ENCODE measurements at places on chromosomes 5 and 9.

DNA sequence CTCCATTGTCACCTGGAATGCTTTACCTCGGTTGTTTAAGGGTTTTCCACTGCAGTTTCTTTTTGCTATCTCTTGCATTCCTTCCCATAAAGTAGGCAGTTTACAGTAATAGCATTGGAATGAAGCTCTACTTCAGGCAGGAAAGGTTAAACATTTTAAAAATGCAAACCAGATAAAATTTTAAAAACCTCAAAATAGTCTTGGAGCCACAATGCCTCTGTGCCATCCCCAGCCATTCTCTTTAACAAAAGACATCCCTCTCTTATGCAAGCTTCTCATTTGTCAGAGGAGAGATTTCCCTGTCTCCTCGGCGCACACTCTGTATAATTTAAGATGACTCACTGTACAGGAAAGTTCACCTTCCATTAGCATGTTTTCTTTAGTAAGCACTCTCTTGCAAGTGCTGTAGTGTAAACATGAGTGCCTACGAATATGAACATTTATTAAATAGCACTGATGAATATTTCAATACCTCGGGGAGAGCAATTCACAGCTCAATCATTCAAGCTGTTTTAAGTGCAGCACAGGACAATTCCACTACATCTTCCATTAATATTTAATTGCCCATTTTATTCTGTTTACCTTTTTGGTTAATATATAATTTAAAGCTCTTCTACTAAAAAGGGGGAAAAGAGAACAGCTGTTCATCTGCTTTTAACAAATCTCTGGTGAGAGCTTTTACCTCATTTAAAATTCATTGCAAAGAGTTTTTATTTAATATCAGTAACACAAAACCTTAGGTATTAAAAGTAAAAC is 343.6 kb downstream of the SPATA31D1 start:
- peak; percentile 94 for DNase-seq

- DNase-seq: no peak
Observed at GRCh38 chr9:86812616-86813015, 134.7 kb downstream of the GAS1 start.

DNA sequence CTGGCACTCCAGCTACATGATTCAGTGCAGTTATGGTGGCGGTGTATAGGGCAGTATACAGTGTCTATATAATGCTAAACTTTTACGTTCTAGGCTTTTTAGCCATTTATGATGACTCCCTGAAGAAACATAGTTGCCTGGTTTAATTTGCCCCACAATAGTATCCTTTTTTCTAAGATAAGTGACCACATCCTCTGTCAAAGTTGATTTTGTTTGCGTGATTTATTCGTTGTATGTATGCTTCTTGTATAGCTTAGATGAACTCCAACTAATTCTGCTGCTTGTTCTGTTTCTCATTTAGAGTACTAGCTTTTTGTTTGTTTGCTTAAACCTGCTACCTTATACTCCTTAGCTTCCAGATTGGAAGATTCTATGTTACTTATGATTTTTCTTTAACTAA is 83.6 kb downstream of the ERMP1 start:
- DNase-seq: no peak

DNA sequence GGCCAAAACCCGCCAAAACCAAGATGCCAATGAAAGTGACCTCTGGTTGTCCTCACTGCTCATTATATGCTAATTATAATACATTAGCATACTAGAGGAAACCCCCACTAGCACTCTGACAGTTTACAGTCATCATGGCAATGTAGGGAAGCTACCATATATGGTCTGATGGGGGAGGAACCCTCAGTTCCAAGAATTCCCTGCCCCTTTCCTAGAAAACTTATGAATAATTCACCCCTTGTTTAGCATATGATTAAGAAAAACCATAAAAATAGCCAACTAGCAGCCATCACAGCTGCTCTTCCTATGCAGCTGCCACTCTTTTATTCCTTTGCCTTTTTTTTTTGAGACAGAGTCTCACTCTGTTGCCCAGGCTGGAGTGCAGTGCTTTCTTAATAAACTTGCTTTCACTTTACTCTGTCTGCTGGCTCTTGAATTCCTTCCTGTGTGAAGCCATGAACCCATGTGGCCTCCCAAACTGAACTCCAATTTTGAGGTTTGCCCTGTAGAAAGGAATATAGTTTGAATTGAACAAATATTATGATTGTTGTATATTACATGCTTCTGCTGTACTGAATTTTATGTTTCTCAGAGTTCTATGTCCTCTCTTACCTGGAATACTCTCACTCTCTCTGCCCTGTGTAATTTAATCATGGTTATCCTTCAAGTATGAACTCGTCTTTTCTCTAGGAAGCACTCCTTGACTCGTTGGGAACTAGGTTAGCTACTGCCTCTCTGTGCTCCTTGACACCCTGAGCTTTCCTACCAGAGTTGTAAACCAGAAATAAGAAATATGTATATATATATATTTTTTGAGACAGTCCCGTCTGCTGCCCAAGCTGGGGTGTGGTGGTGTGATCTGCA is 59.8 kb downstream of the KIAA1958 start:
- peak; percentile 29 for DNase-seq

- DNase-seq: no peak
Observed at GRCh38 chr9:69131682-69132081, 42.4 kb upstream of the TJP2 start.

DNA sequence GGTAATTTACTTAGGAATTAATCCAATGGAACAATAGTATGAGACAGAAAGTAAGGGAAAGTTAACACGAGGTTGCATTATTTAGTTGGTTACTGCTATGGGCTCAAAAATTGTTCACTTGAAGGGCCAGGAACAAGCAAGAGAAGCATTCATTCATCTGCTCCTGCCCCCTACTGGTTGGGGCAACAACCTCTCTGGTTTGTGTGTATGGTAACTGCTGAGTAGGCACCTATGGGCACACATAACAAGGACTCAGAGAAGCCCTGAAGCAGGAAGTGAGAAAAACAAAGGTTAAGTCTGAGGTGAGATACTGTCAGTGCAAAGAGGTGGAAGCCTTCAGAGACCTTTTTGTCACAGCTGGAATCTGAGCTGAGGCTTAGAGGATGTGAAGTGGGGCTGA is 34.4 kb upstream of the RANBP6 start:
- peak; percentile 50 for DNase-seq

DNA sequence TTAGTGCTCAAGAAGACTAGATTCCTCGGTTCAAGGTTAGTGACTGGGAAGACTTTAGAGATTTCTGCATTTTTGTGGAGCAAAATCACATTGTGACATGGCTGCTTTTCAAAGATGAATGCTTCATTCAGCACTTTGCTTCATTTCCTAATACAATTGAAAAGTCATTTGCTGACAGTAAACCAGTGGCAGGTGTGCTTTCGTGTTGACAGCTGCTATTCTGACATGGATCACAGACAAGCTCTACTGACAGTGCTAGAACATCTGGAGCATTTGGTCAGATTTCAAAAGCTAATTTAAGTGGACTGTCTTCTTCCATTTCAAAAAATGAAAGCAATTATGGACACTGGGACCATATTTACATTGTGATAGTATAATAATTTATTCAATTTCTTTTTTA is 1060.1 kb downstream of the PTPRD start:
- DNase-seq: peak; percentile 85

DNA sequence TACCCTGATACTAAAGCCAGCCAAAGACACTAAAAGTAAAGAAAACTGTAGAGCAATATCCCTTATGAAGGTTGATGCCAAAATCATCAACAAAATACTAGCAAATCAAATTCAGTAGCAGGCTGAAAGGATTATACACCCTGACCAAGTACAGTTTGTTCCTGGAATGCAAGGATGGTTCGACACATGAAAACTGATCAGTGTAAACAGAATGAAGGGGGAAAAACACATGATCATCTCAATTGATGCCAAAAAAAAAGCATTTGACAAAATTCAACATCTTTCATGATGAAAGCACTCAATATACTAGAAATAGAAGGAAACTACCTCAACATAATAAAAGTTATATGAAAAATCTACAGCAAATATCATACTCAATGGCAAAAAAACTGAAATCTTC is 43.5 kb upstream of the LRRC14B start:
- no peak for DNase-seq

- peak; percentile 39 for DNase-seq
Observed at GRCh38 chr5:11903121-11903613, 1.1 kb downstream of the CTNND2 start.

DNA sequence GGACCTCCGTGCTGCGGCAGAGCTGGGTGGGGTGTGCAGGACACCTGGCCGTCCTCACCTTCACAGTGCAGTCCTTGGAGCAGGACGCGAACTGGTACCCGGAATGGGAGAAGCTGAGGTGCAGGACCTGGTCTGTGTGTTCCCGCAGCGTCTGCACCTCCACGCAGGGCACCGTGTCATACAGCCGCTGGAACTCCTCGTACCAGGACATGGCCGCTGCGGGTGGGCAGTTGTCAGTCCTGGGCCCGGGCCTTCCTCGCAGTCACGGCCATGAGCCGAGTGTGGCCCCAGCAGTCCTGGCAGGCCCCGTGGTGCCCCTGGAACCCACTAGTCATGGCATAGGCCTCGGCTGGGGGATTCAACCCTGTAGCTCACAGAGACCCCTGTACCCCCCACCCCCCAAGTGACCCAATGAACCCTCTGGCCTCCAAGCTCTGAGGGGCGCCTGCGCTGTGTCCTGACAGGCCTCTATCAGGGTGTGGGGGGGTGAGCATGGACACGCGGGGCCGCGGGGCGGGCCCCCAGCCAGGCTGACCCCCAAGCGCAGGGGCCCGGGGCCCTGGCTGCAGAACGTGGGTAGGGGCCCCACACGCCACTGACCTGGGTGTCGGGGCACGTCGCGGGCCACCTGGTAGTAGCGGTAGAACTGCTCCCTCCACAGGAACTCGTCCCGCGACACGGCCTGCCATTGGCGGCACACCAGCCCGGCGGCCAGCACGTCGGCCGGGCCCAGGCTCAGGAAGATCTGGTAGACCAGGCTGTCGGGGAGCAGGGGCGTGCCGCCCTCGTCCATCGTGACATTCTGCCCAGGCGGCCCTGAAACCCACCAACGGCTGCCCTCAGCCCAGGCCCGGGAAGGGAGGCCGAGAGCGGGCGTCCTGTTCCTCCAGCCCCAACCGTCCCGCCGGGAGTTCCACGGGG is 987 bp downstream of the FBXW5 start:
- peak; percentile 62 for DNase-seq

DNA sequence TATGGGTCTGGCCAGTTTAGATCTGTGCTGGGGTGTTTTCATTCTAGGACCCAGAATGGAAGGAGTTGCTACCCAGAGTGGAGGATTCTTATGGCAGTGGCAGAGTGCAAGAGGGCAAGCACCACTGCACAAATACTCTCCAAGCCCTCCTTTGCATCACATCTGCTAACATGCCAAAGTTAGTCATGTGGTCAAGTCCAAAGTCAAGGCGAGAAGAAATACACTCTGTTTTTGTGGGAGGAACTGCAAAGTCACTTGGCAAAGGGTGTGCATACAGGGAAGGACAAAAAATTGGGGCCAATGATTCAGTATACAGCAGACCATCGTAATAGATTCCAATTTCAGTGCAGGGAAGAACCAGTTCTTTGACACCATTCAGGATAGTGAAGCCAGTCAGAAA is 43.9 kb upstream of the HMGCS1 start:
- DNase-seq: no peak

DNA sequence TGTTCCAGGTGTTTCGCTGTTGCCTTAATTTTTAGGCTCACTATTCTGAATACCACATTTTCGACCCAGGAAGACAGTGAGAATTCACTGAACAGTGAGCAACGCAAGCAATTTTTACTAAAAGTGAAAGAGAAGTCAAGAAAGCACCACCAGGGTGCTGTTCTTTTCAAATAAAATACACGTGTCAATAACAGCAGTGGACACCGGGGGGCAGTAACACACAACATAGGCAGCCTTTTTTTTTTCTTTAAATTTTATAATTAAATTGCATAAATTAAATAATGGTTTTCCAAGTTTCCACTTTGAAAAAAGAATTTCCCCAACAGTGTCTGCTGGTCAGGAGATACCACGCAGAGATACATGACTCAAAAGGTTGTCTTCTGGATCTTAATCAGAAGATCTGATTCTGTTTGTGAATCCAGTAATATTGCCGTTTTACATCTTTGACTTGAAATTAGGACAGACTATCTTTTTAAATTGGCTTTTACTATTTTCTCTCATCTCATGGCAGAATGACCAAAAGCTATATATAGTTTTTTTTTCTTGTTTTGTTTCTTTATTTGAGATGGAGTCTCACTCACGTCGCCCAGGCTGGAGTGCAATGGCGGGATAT is 47.1 kb upstream of the SH3GL2 start:
- peak; percentile 75 for DNase-seq

- peak; percentile 95 for DNase-seq
Observed at GRCh38 chr9:131277910-131278701, 1.8 kb upstream of the FAM78A start.

DNA sequence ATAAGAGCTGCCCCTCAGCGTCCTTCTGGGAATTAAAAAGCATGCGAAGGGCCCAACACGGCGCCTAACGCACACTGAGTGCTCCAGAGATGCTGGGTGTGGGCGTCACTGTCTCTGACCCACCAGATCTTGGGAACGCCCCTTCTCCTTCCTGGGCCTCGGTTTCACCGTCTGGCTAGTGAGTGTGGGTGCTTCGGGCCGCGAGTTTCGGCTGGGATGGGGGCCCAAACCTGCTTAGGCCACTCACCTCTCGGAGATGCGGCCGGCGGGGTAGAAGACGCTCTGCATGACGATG is 3.7 kb downstream of the PIP5KL1 start:
- DNase-seq: no peak

DNA sequence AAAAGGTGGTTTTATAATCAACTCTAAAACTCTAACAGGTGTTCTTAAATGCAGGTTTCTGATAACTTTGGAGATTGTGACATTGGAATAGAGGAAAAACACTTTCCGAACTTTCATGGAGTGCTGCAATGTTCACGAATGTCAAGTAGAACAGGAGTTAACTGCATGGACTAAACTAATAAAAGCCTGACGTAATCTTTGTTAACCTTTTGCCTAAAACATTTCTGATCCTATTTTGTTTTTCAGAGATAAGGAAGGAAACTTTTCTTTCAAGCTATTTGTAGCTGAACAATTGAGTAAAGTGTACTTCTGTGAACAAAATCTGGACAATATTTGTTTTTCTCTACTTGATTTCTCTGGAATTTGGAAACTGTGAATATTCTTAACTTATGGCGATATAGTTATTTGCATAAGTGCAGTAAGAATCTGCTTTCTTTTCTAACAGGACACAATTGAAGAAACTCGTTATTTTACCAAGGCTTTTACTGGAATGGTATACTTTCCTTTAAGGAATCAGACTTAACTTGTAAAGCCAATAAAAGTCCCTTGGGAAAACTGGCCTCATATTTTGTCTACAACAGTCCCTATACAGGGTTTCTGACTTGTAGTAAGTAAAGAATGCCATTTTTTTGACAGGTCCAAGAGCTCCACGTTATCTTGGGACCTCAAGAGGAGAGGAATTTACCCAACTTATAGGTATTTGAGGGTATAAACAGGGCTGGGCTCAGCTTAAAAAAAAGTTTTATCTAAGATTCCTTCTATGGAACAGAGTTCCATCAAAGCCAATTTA is 154.7 kb downstream of the NXNL2 start:
- no peak for DNase-seq
